ENCODE measurements at places on chromosomes 2 and 18. TPM values are rescaled to one million over a fixed set of nuclear protein-coding genes. Genes with fewer than 3 reads are reported as not detected.

GRCh38 chr2:153766415-153766814 is 105.3 kb upstream of the GALNT13 start:
- DNase-seq: no peak

- DNase-seq: no peak
Observed at GRCh38 chr18:75211953-75212750, 1.6 kb downstream of the TSHZ1 start.

GRCh38 chr2:224261326-224261725 is 140.6 kb downstream of the FAM124B start:
- no peak for DNase-seq

DNA sequence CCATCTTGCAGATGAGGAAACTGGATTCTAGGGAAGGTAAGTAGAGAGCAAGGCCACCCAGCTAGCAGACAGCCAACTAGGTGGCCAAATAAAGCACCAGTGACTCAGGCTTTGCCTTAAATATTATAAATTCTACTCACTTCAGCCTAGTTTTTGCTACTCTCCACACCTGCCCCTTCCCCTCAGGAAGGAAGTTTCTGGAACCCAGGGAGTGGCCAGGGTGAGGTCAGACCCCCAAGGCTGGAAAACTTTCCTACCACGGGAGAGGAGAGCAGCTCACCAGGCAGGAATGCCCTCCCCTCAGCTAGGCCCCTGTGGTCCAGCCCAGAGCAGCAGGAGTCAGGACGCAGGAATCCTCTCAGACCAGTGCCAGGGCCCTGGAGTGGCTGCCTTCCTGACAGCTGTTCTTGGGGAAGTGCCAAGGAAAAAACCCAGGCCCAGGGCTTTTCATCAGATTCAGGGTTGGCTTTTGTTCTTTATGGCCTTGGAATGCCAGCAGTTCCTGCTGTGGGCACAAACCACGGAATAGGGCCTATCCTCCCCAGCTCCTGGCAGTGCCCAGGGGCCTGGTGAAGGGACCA is 5.1 kb upstream of the PAX8 start:
- DNase-seq: no peak

DNA sequence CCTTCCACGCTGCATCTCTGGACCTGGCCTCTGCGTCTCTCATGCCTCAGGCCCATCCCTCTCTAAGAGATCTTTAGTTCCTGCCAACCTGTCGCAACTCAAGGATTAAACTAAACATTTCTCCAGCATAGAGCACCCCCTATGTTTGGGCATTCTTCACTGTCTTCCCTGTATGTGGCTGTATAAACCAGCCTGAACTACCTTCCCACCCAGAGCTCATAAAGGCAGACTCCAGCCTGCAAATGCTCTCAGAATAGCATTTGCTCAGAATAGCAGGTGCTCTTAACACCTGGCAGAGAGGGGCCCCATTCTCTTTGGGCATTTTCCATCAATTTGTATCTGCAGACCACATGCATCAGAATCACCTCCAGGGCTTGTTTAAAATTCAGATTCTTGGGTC is 83.4 kb downstream of the EHD3 start:
- DNase-seq: no peak

GRCh38 chr2:54279385-54279784 is 23.4 kb upstream of the TSPYL6 start:
- DNase-seq: no peak

- DNase-seq: no peak
Observed at GRCh38 chr18:10148189-10148929, 234.5 kb downstream of the VAPA start.

DNA sequence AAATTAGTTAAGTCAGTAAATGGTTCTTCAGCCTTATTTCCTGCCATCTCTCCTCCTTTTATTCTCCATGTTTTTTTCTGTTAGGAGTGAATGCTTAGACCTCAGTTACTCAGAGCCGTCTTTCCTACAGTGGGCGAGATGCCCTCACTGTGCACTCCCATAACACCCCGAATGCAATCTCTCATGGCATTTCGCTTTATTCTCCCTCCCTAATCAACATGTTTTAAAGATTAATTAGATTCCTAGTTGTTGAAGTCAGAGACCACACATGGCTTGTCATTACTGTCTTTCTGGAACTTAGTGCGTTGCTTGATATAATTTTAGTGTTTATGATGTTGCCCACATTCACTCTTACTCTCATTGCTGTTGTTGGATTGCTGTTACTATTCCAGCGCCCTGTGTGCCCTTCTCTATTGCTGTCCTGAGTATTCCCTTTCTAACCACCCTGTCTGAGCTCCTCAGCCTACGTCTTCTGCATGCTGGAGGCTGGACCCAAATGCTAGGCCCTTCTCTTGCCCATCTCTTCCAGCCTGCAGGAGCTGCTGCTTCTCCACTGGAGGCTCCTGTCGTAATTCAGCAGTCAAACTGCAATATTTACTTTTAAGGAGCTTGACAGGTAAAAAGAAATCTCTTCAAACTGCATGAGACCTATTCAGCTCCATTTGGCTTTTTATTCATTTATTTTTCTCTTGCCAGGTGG is 99.3 kb downstream of the MAP2 start:
- DNase-seq: no peak

DNA sequence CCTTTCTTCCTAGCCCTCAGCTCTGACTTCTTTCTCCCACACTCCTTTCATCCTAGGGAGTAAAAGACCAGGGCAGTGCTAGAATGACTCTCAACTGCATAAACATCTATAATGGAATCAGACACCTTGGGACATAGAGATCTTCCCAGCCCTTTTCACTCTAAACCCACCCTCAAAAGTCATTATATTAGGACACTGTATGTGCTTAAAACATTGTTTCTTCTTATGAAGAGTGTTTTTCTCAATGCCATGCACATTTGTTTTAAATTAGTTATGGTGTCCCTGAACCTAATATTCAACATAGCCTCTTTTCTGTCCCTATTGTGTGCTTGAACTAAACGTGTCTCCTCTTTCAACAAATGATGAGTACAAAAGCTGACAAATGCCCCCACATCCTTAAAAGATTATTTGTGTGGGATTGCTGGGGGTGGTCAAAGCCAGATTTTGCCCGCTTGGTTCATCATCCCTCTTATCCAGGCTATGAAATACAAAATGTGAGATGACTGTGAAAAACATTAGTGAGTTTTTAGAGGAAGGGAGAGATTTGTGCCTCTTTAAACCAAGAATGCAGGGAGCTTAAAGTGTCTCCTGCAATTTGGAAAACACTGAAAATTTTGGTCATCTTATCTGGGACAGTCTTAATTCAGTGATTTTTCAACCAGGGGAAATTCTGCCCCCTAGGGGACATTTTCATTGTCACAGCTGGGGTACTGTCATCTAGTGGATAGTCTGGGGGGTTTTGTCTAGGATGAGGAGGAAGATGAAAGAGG is 29.0 kb downstream of the SERPINB5 start:
- no peak for DNase-seq

DNA sequence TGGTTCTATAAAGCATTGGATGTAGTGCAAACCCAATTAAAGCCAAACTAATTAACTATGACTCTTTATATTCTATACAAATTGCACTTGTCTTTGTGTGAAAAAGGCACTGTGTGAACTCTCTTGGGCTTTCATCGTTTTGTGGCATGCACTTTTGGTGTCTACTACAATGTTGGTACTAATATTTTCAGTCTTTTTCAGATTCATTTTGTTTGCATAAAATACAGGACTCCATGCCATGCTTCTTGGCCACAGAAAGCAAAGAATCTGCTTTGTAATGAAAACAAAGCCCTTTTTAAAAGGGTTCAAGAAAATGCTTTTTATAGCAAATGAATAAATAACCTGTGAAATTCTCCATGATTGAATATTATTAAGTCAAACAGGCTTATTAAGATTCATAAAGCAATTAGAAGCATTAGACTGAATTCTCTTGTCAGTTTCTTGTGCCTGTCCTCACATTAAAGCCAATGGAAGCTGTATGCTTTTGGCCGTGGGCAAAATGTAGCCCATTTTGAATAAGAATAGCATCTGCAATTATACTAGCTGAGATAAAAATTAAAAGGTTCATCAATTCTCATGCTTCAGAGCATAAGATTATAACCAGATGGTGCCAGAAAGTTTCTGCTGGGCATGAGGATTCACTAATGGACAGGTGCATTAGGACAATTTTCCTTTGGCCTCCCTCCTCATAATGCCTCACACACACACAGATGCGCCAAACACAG is 1665.2 kb downstream of the SUCLG1 start:
- no peak for DNase-seq

DNA sequence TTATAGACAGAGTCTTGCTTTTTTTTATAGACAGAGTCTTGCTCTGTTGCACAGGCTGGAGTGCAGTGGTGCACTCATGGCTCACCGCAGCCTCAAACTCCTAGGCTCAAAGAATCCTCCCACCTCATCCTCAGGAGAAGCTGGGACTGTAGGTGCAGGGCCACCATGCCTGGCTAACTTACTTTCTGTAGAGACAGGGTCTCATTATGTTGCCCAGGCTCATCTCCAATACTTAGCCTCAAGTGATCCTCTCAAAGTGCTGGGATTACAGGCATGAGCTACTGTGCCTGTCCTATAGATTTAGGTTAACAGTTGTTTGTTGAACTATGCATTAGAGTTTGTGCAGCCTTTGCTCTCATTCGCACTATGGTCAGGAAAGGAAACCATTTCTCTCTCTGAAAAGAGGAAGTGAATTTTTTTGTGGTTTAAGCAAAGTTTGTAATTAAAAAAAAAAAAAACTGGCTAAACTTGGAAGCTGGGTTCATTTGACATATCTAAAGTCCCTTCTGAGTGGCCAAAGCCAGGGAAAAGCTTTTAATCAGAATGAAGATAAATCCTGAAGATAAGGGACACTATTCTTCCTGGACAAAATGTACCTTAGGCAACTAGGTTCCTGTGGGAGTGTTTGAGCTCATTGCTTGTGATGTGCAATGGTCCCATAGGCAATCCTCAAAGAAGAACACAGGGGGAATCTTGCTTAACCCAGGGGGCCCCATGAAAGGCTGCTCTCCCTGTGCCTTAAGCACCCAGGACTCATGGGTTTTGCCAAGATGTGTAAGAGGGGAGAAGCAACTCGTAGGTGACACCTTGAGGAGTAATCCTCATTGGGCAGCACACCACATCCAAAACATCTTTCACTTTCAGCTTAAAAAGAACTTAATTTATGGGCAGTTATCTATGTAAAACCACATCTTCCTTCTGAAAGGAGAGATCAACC is 201.7 kb downstream of the MREG start:
- DNase-seq: no peak

DNA sequence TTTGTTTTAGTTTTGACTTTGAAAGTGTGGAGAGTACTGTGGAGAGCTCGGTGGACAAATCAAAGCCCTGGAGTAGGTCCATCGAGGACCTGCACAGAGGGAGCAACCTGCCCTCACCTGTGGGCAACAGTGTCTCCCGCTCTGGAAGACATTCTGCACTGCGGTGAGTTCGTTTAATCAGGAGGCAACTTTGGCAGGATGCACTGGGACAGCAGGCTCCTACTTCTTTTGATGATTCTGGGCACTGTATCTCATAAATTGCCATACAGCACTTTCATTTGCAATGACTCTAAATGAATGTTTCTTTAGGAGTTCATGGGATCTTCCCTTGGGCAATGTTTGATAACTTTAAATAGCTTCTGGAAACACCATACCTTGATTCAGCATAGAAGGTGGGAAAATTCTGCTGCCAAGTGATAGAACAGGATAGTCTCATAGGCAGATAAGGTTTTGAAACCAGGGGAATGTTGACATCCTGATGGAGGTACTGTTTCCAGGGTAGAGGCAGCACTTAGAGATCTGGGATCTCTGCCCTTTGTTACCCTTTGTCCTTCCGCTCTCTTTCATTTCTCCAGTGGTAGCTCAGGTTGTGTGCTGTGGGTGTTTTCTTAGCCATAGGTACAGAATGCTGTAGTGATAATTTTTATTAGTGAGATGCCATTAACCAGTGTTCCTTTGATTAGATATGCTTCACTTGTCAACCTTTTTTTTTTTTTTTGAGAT is 156.2 kb downstream of the PRPF40A start:
- DNase-seq: no peak

- DNase-seq: no peak
Observed at GRCh38 chr2:143463719-143464118, 334.5 kb downstream of the ARHGAP15 start.

- no peak for DNase-seq
Observed at GRCh38 chr2:222423632-222424275, 589 bp upstream of the SGPP2 start.

DNA sequence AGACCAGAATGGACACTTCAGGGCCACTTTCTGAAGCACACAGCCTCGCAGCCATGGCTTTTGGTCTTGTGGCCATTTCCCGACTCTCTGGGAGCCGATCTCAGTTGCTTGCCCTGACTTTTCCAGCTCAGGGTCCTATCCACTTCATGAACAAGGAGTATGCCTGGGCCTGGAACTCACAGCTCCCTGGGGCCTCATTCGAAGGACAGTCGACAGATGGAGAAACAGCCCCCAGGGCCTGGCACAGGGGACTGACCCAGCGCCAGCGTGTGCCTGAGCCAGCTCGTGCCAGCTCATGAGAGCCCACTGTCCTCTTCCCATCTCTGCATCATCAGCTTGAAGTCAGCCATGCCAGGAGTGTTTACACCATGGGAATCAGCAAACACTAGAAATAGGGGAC is 134.6 kb upstream of the GPC1 start:
- DNase-seq: no peak

- DNase-seq: no peak
Observed at GRCh38 chr2:130393318-130393910, 37.6 kb downstream of the PTPN18 start.

GRCh38 chr2:70743677-70744076 is 24.3 kb downstream of the ADD2 start:
- DNase-seq: no peak

GRCh38 chr2:42117923-42118753 is 51.0 kb upstream of the EML4 start:
- no peak for DNase-seq

DNA sequence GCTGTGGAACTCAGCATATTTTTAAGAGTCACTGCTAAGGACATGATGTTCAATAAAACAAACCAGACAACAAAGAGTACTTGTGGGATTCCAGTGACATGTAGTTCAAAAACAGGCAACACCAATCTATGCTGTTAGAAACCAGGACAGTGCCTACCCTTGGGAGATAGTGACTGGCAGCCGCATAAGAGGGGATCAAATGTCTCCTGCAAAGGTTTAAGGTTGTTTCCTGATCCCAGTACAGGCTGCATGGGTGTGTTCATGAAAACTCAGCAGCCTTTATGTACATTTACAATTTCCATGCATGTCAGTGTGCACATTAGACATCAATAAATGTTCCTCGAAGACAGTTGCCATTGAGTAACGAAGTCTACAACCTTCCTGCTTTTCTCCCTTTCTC is 183.8 kb downstream of the PID1 start:
- DNase-seq: no peak

GRCh38 chr2:69196327-69197117 is 183.5 kb downstream of the ANTXR1 start:
- DNase-seq: no peak

GRCh38 chr18:46767217-46767616 is 10.4 kb upstream of the ST8SIA5 start:
- no peak for DNase-seq

The FAHD2B gene
- 13.8 TPM for polyA plus RNA-seq

The MTIF2 gene
- 20.1 TPM for polyA plus RNA-seq

The VWC2L gene
- polyA plus RNA-seq: not detected

The TANC1 gene
- 22.2 TPM for polyA plus RNA-seq

The ACVR1C gene
- polyA plus RNA-seq: 0.14 TPM

The PAX8 gene
- polyA plus RNA-seq: 1.9 TPM

The ABHD1 gene
- 0.49 TPM for polyA plus RNA-seq

The HOXD3 gene
- polyA plus RNA-seq: 3.3 TPM

The TRIM54 gene
- 105 TPM for polyA plus RNA-seq

The DYNC1I2 gene
- 102 TPM for polyA plus RNA-seq

The NT5C1B gene
- 0.25 TPM for polyA plus RNA-seq

The GPR55 gene
- polyA plus RNA-seq: 0.04 TPM

Data from forelimb muscle (tissue), 1 donor.